ENCODE measurements at places on chromosomes 3 and 15. TPM values are rescaled to one million over a fixed set of nuclear protein-coding genes. Genes with fewer than 3 reads are reported as not detected.

Gene TNFSF10
- 293 TPM for polyA plus RNA-seq

Gene SCN11A
- polyA plus RNA-seq = 0.01 TPM

Gene C3orf80
- not detected for polyA plus RNA-seq

Gene GRAMD1C
- polyA plus RNA-seq = 0.27 TPM

DNA sequence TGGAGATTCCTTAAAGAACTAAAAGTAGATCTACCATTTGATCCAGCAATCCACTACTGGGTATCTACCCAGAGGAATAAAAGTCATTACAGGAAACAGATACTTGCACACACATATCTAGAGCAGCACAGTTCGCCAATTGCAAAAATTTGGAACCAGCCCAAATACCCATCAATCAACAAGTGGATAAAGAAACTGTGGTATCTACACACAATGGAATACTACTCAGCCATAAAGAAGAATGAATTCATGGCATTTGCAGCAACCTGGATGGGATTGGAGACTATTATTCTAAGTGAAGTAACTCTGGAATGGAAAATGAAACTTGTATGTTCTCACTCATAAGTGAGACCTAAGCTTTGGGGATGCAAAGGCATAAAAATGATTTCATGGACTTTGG, 23.8 kb downstream of the SLC7A14 start:
- no peak overlapping the region for H3K4me3 ChIP-seq
- no peak for DNase-seq
- H3K27ac ChIP-seq = no peak overlapping the region
- no peaks in the 10 kb centered on the region for H3K4me1 ChIP-seq
- no peaks in the 10 kb centered on the region for H3K36me3 ChIP-seq

- no peak overlapping the region for H3K4me3 ChIP-seq
- H3K4me1 ChIP-seq = no peaks in the 10 kb centered on the region
- no peak overlapping the region for H3K27ac ChIP-seq
- H3K36me3 ChIP-seq = no peaks in the 10 kb centered on the region
Observed at GRCh38 chr3:61954097-61954540, 392.7 kb downstream of the PTPRG start.

DNA sequence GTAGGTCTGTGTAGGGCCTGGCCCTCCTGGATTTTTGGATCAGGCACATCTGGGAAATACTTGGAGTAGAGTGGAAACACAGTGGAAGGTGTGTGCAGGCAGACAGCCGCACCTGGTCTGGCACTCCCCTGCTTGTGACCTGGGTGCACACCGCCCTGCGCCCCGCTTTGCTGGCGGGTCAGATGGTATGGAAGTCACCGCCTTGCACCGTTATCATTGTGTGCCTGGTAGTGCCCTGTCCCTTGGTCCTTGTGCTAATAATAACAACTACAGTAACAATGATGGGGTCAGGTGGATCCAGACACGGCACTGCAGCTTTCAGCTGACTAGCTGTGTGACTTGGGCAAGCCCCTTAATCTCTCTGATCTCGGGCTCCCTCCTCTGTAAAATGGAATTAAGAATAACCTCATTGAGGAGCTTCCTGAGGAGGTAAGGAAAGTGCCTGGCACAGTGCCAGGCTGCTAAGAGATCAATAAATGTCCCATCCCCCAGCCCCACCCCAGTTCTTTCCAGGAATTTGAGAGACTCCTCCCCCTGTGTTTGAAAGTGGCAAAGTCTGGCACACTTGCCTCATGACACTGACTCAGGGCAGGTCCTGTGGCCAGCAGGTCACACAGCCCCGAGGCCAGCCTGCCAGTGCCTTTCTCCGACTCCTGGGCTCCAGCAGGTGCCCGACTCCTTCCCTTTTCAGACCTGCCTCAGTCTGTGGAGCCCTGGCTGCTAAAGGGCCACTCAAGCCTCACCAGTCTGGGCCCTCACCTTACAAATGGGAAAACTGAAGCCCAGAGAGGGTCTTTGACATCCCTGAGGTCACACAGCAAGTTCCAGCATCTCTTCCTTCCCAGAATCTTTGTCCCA, 9.8 kb downstream of the ISG20 start:
- H3K4me1 ChIP-seq = no peaks in the 10 kb centered on the region
- no peak for DNase-seq
- no peaks in the 10 kb centered on the region for H3K36me3 ChIP-seq
- no peak overlapping the region for H3K4me3 ChIP-seq
- no peak overlapping the region for H3K27ac ChIP-seq

DNA sequence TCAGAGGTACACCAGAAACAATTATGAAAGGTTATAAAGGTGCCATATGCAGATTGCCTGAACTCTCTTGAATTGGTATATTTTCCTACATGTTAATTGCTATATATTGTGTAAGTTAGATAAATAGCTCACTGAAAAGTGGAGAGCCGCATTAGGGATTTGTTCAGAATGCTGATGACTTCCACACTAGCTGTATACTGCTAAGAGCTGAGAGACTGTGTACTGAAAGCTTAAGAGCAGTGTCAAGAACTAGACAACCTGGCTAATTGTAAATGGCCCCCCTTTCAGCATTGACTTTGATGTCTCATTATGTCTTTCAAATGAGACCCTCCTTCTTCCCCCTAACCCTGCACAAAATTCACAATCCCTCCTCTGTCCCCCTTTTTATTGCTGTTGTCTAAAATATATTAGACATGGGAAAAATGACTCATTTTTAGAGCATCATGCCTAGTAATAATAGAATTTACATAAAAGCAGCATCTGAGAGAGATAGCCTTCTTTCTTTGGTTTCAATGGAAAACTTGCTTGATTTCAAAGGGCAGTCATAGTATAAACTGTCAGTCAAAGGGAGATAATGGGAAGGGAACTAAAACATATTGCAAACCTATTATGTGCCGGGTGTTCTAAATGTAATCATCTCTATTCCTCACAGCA, 34.7 kb upstream of the GREM1 start:
- H3K36me3 ChIP-seq = no peaks in the 10 kb centered on the region
- peaks cover 24% of the 10 kb centered on the region for H3K4me1 ChIP-seq
- H3K4me3 ChIP-seq = no peak overlapping the region
- H3K27ac ChIP-seq = no peak overlapping the region
- no peaks in the 10 kb centered on the region for H3K27me3 ChIP-seq
- DNase-seq = no peak

DNA sequence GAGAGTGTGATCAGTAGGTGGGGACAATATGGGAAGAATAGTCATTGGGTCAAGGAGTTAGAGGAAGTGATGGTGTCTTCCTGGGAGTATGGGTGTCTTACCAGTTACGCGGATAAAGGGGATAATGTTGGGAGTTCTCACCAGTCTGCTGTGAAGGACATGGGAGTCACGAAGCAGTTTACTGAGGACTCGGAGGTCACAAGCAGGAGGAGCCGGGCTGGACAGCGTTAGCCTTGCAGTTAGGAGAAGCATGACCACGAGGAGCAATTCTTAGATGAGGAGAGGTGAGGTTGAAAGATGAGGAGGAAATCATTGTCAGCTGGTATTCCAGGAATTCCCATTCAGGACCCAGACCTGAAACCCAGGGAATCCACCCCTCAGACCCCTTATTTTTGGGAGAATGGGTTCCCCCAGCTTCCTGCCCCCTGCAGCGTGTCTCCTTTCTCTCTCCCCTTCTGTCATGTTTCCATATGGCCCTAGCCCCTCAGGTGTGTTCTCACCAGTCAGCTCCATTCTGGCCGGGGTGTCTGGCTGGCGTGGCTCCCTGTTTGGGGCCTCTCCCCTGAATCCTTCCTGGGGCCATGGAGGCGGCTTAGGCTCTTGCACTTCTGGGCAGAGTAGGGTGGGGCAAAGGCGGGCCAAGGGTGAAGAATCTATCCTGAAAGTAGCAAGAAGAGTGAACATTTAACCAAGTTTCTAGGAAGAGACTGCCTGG, 2.1 kb downstream of the THPO start:
- no peak overlapping the region for H3K4me3 ChIP-seq
- peaks cover 14% of the 10 kb centered on the region for H3K4me1 ChIP-seq
- H3K36me3 ChIP-seq = no peaks in the 10 kb centered on the region
- H3K27ac ChIP-seq = no peak overlapping the region

GRCh38 chr3:190064112-190064511, 56.6 kb downstream of the P3H2 start:
- no peaks in the 10 kb centered on the region for H3K27me3 ChIP-seq
- H3K4me3 ChIP-seq = no peak overlapping the region
- H3K36me3 ChIP-seq = no peaks in the 10 kb centered on the region
- no peak overlapping the region for H3K27ac ChIP-seq

DNA sequence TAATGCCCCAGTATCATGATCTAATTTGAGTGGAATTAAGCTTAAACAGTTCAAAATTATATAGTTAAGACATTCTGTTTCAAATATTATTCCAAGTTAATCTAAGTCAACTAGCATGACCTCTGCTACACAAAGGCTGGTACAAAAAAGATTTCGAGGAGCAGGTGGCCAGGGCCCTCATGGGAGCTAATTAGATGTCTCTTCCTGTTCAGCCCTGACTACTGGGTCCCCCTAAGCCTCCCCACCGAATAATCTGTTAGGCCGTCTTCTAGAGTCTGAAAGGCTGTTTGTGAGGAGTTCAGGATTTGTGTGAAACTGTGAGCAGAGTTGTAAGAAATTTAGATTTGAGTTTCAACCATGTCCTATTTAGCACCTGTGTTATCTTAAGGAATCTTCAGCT, 75.4 kb downstream of the PPM1L start:
- H3K4me1 ChIP-seq = peaks cover 10% of the 10 kb centered on the region
- no peak overlapping the region for H3K4me3 ChIP-seq
- no peaks in the 10 kb centered on the region for H3K27me3 ChIP-seq
- H3K36me3 ChIP-seq = no peaks in the 10 kb centered on the region
- H3K27ac ChIP-seq = no peak overlapping the region
